ENCODE measurements at places on chromosomes 1 and 21.

- no peak overlapping the region for H3K4me3 ChIP-seq
- no peak for DNase-seq
- H3K36me3 ChIP-seq: no peaks in the 10 kb centered on the region
- no peak overlapping the region for H3K27ac ChIP-seq
- H3K4me1 ChIP-seq: peaks cover 7% of the 10 kb centered on the region
- no peaks in the 10 kb centered on the region for H3K27me3 ChIP-seq
These were observed 6.9 kb downstream of the CASQ1 start for GRCh38 chr1:160197231-160197630.

DNA sequence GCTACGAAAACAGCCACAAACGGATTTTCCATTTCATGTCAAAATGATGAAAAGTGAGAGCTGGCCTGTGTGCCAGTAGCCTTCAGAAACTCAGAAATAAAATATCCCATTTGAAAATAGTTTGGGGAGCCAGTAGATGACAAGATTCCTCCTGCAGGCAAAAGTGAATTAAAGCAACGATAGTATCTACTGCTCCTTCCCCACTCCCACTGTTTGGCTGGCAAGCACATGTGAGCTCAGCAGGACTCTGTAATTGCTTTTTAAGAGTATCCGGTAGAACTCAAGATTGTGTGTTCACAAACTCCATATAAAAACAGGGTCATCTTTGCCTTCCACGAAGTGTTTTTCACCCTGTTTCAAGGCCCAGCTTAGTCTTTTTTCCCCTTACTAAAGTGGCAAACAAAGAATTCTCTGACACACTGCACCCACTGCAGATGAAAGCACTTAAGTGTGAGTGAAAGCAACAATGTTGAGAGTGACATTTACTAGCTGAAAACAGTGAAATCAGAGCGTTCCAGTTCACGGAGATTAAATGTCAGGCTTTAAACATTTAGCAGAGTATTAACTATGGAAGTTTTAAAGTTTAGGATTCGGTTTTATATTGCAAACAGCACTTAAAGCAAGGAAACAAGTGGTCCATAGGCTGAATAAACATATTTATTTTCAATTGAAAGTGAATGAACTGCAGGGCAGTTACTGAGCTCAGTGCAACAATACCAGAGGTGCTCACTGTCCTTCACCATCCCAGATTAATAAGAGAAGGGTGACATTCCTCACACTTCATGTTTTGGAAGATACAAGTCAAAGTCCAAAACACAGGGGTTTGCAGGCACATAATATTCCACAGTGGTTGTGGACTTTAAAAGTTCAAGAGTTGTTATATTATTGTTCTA lies 70.0 kb downstream of the ALG14 start:
- H3K4me1 ChIP-seq: peaks cover 18% of the 10 kb centered on the region
- H3K27ac ChIP-seq: peak overlapping the region; percentile 79
- H3K36me3 ChIP-seq: no peaks in the 10 kb centered on the region
- no peak overlapping the region for H3K4me3 ChIP-seq
- H3K27me3 ChIP-seq: no peaks in the 10 kb centered on the region

DNA sequence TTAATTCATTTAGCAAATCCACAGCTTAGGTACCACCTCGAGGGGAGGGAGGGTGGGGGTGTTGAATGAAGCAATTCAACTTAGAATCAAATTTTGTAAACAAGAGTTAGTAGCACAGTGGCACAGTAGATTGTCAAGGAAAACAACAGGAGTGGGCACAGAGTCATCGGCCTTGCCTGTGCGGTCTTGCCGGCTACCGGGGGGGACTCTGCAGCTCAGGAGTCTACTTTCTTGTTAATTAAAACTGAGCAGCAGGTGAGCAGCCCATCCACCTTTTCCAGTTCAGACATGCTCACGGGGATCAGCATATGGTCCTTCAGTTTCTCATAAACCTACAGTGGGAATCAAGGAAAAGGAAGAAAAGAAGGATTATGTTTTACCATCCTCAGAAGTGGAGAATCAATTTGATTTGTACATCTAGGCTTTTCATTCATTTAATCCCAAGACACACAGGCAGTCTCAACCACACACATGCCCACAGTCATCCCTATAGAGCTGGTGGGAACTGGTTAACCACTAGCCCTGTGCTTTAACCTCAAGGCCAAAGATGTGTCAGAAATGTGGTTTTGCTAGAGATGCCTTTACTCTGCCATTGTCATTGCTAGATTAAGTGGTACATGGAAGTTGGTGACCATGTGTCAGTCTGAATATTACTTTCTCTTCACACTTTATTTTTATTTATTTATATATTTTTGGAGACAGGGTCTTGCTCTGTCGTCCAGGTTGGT lies 45.0 kb upstream of the BCL10 start:
- no peak for DNase-seq
- H3K4me3 ChIP-seq: no peak overlapping the region
- H3K4me1 ChIP-seq: no peaks in the 10 kb centered on the region
- peak overlapping the region; percentile 75 for H3K27ac ChIP-seq

GRCh38 chr1:200888349-200888838 lies 6.3 kb upstream of the INAVA start:
- H3K4me3 ChIP-seq: no peak overlapping the region
- peaks cover 9% of the 10 kb centered on the region for H3K4me1 ChIP-seq
- peaks cover 16% of the 10 kb centered on the region for H3K27me3 ChIP-seq
- no peaks in the 10 kb centered on the region for H3K36me3 ChIP-seq
- H3K27ac ChIP-seq: no peak overlapping the region

- no peaks in the 10 kb centered on the region for H3K36me3 ChIP-seq
- H3K4me3 ChIP-seq: no peak overlapping the region
- peaks cover 14% of the 10 kb centered on the region for H3K4me1 ChIP-seq
- H3K27ac ChIP-seq: no peak overlapping the region
These were observed 1.4 kb upstream of the MYBPH start for GRCh38 chr1:203177036-203177405.

DNA sequence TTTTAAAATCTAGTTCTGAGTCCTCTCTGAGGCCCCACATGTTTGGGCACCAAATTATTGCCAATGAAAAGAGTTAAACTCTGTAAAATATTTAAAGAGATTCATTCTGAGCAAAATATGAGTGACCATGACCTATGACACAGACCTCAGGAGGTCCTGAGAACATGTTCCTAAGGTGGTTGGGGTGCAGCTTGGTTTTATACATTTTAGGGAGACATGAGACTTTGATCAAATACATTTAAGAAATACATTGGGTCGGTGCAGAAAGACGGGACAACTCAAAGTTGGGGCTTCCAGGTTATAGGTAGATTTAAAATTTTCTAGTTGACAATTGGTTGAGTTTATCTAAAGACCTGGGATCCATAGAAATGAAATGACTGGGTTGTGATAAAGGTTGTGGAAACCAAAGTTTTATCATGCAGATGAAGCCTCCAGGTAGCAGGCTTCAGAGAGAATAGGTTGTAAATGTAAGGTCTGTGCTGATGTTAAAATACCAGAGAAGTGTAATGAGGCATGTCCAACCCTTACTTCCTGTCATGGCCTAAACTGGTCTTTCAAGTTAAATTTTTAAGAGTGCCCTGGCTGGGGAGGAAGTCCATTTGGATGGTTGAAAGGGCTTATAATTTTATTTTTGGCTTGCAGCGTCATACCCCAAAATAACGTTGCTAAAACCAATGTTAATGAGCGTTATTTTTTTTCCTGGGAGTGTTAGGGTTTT lies 274.9 kb downstream of the NUF2 start:
- no peaks in the 10 kb centered on the region for H3K4me1 ChIP-seq
- no peak overlapping the region for H3K27ac ChIP-seq
- H3K27me3 ChIP-seq: no peaks in the 10 kb centered on the region
- no peak for DNase-seq
- no peaks in the 10 kb centered on the region for H3K36me3 ChIP-seq
